CD4-positive, CD25-positive, alpha-beta regulatory T cell (primary cell): ENCODE measurements at places on chromosomes 13 and 19.

- no peak for DNase-seq
Observed at GRCh38 chr13:95607366-95607765, 37.1 kb downstream of the DZIP1 start.

DNA sequence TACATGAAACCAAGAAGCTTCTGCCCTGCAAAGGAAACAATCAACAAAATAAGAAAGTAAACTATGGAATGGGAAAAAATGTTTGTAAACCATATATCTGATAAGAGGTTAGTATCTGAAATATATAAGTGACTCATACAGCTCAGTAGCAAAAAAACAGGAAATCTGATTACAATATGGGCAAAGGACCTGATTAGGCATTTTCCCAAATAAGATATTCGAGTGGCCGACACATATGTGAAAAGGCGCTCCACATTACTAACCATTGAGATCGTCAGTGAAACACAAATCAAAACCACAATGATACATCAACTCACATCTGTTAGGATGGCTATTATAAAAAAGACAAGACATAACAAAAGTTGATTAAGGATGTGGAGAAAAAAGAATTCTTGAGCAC, 2818.6 kb upstream of the PCDH20 start:
- no peak for DNase-seq

GRCh38 chr19:7109678-7110289, 40.3 kb downstream of the ZNF557 start:
- no peak for DNase-seq

- no peak for DNase-seq
Observed at GRCh38 chr13:79725841-79726240, 244.9 kb downstream of the NDFIP2 start.

DNA sequence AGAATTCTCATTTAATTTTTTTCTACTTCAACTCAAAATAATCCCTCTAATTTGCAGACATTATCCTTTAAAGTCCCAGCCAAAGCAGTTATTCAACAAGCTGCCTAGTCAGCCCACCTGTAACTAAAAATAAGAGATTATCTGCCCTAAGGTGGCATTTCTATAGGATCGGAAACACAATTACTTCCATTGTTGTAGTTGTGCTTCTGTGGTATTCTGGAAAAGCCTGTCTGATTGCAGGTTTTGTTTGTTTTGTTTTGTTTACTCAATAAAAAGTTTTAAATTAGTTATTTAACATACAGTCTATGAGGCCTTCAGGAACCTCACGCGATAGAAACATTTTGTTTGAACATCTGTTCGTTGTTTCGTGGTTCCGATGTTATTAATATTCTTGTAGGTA, 101.0 kb downstream of the ZIC5 start:
- no peak for DNase-seq
